Femur (tissue), 1 donor: ENCODE measurements at places on chromosomes 6 and 20.

- DNase-seq, result no peak
Observed at GRCh38 chr6:17268114-17268513, 13.0 kb upstream of the RBM24 start.

DNA sequence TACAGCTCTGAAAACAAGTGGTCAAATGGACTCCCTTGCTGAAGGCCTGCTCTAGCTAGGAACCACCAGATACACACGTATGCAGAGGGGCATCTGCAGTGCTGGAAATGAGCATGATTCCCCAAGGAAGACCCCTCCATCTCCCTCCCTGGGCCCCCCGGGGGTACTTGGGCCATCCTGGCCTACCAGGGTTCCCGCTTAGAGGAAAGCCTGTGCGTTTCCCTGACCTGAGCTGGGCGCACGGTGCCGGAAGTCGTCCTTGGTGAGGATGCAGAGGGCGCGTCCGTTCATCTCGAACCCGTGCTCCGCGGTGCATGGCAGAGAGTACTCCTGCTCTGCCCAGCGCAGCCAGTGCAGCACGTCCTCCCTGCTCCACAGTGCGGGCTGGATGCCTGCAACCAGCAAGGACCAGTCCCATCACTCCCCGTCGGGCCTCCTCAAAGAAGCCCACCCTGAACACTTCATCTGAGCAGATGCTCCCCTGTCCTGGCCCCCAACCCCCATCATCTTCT lies 11.8 kb downstream of the ETV7 start:
- DNase-seq, result no peak

GRCh38 chr6:139690007-139690406 lies 315.6 kb upstream of the CITED2 start:
- DNase-seq, result no peak

DNA sequence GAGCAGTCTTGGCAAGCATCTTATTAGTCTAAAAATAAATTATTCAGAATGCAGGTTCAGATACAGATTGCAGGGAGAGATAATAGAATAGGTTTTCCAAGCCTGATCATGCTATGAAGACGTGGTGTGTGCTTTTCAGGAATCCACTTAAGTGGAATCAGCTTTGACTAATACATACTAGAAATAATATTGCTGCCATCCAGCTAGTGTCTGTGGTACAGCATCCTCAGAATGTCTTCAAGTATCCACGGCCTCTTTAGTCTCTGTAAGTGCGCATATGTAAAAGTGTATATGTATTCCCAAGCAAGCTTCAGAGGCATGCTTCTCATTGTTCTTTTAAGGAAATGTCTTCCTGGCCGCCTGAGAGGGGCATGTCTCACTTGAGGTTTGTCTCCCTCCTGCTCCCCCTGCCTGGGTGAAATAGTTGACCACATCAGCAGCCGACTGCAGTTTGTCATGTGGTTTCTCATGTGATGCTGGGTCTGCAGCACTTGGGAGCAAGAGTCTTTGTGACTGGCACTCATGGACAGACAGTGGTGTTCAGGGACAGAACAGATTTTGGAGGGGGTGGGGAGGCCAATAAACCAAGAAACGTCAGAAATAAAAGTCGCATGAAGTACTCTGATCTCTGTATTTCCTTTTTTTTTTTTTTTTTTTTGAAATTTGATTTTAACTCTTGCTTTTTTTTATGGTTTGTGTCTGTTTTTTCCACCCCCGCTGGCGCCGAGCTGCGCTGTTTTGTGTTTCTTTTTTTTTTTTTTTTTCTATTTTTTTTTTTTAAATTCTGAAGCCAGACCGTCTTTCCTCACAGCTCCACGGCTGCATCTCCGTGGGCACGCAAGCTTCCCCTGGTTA lies 150.8 kb downstream of the PRL start:
- DNase-seq, result peak; percentile 73

GRCh38 chr20:10632721-10633509 lies 40.9 kb downstream of the JAG1 start:
- no peak for DNase-seq

- no peak for DNase-seq
Observed at GRCh38 chr6:105872249-105872648, 213.9 kb upstream of the PRDM1 start.

DNA sequence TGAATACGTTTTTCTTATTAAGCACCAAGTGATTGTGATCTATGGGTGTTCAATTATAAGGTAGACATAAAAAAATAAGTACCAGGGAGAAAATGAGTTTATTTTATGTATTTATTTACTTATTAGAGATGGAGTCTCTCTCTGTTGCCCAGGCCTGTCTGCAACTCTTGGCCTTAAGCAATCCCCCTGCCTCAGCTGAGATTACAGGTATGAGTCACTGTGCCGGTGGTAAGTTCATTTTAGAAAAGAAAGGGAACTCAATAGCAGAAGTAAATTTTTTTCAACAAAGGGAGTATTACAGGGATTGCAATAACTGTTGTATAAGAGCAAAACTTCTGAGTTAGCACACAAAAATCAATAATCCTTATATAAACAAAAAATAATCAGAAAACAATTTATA lies 98.7 kb upstream of the FUT9 start:
- no peak for DNase-seq

DNA sequence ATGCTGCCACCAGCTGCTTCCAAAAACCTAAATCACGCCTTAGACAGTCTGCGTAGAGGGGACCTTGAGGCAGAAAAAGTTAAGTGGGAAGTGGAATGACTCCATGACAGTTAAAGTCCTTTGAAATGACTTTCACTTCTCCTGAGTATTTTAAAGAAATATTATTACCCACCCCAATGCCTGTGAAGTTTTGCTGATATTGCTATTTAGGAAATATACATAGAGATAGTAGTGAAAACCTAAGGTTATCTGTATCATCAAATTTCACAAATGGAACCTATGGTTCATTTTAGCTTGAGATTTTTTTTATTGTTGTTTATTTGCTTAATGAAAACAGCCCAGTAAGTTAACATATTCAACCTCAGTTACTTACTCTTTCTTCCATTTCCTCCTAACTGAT lies 182.1 kb upstream of the FBXL4 start:
- DNase-seq, result no peak

GRCh38 chr6:79353226-79353625 lies 118.7 kb upstream of the HMGN3 start:
- no peak for DNase-seq

DNA sequence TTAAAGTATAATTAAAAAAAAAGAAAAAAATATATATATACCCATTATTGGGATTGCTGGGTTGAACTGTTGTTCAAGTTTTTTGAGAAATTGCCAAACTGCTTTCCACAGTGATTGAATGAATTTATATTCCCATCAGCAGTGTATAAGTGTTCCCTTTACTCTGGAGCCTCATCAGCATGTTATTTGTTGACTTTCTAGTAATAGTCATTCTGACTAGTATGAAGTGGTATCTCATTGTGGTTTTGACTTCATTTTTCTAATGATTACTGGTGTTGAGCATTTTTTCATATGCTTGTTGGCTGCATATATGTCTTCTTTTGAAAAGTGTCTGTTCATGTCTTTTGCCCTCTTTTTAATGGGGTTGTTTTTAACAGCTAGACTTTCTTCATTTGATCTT lies 1260.8 kb upstream of the GJE1 start:
- no peak for DNase-seq

GRCh38 chr6:56259234-56260077 lies 12.1 kb upstream of the COL21A1 start:
- no peak for DNase-seq

GRCh38 chr6:149046822-149047246 lies 270.7 kb upstream of the TAB2 start:
- peak; percentile 24 for DNase-seq

- peak; percentile 80 for DNase-seq
Observed at GRCh38 chr20:50635676-50636600, 55.4 kb downstream of the RIPOR3 start.

DNA sequence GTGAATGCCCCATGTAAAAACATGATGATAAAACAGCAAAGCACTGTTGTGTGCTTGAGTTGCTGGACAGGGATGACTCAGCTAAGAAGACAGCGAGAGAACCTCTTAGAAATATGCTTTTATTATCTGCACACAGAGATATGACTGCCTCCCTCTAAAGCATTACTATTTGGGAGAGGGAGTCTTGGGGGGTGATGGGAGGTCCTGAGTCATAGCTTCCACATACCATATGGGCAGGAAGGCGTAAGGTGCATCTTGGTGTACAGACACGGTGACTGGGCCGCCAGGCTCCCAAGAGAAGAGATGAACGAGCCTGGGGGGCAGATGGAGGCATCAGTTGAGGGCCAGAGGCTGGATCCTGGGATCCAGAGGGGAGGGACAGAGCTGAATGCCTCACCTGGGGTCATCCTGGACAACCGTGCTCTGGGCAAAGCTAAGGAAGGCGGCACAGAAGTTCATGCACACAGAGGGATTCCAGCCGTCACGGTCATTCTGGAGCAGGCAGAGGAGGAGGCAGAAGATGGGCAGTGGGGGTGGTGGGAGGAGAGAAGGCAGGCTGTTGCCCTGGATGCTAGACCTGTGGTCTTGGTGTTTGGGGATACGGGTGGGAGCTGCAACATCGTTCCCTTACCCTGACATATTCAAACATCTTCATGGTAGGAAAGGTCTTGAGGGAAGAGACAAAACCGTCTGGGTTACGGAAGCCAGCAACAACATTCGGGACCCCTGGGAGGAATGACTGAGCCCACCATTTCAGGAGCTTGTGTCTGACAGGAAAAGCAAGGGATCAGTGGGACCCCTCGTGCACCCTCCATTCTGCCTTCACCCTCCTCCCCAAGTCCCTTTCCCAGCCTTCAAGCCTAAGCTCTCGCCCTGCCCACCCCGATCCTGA lies 2.0 kb downstream of the DXO start:
- DNase-seq, result no peak

- DNase-seq, result no peak
Observed at GRCh38 chr6:52317841-52318581, 33.5 kb upstream of the MCM3 start.

GRCh38 chr6:116779573-116780164 lies 14.2 kb upstream of the FAM162B start:
- no peak for DNase-seq

DNA sequence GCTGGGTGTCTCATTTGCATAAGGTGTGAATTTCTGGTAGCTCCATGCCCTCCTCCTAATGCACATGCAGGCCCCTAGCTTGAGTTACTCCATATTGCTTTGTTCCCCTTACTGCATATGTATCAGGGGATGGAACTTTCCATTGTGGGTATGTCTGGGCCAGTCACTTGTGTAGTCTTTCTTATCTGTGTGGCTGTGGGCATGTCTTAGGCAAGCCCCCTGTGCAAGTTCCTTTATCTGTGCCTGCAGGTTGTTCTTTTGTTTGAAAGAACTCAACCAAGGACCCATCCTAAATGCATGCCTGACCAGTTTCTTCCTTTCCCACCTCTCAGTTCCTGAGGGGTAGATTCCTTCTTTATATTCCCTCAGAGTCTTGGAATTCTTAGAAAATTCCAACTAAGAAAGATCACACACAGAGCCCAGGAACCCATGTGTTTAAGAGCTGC lies 23.6 kb downstream of the MBOAT1 start:
- DNase-seq, result no peak

GRCh38 chr20:36339646-36340592 lies 33.8 kb downstream of the DLGAP4 start:
- no peak for DNase-seq

GRCh38 chr6:19530188-19530587 lies 307.0 kb upstream of the ID4 start:
- no peak for DNase-seq

DNA sequence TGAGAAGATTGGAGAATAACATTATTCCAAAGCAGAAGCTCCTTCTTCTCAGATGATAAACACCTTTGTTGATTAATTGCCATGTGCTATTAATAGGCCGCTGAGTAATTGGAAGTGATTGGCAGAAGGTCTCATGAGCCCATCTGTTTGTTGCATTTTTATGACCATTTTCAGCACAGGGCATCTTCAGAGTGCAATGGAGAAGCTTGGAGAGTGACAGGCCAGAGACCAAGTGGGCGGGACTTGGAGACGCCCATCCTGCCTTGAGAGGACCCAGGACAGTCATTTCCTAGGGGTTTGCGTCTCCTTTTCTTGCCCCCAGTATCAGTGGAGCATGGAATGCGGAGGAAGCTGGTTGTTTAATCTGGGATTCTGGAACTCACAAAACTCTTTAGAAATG lies 89.5 kb downstream of the CDH4 start:
- no peak for DNase-seq

DNA sequence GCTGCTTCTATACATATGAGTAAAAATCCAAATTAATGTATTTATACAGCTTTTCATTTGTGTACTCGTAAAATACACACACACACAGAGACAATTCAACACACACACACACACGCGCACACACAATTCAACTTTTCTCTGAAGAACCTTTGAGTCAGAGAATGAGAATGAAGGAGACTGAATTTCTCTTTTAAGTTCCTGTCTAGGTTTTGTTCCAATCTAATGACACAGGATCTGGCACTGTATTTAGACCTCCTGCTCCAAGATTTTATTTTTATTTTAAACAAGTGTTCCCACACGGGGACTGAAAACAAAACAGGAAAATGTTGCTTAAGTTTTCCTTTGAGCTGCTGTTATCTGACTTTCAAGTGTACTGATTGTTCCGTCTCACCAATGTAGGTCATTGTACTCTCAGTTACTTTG lies 250.8 kb downstream of the LAMA2 start:
- DNase-seq, result no peak

GRCh38 chr6:150567380-150567779 lies 32.3 kb upstream of the PLEKHG1 start:
- DNase-seq, result no peak

GRCh38 chr6:26086211-26086610 lies 1.0 kb upstream of the HFE start:
- DNase-seq, result no peak

- peak; percentile 36 for DNase-seq
Observed at GRCh38 chr6:40845553-40845952, 193.5 kb downstream of the UNC5CL start.
